ENCODE measurements at places on chromosomes 4 and X.

GRCh38 chr4:5127556-5127955 is 76.3 kb downstream of the STK32B start:
- DNase-seq, result peak; percentile 3

DNA sequence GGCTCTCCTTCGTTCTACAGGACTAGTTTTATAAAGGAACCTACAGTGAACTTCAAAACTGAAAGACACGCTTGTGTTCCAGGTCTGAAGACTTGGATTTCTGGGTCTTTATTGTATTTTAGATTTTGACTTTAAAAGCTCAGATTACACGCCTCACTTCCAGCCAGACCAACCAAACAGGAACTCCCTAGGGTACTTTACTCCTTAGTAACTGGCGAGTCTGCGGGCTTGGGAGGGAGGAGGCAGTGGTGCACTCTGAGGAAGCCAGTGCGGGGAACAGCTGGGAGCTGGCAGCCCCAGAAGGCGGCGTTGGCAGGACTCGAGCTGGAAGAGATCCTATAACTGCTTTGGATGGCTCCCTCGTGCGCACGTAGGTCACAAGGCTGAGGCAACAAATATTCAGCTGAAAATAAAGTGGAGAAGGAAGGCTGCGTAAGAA is 391 bp upstream of the PHKA1 start:
- DNase-seq, result peak; percentile 77

GRCh38 chrX:140425712-140426395 is 79.0 kb downstream of the SOX3 start:
- no peak for DNase-seq

GRCh38 chr4:186630128-186630527 is 74.8 kb upstream of the MTNR1A start:
- DNase-seq, result no peak

DNA sequence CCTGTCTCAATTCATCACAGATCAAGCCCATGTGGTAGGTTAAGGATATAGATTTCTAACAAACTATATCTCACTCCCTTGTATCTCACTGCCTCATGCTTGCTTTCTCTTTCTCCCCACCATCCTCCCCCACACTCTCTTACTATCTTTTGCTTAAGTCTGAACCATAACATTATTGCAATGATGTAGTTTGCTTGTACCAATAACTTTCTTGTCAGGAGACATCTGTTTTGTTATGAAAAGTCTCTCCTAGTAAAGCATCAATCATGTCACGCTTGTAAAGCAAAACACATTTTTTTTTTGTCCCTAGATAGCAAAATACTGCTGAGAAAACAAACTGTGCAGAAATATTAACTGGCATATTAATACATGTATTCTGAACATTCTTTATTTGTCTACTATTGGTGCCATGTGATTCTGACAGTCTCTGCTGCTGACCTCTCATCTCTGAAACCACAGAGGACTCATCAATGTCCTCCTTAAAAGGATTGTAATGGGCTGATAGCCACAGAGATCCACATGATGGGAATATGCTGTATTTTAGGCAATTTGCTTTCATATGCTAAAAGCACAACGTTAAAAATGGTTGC is 217.5 kb downstream of the VEGFC start:
- peak; percentile 54 for DNase-seq

- peak; percentile 82 for DNase-seq
These were observed 84.0 kb downstream of the WWC2 start for GRCh38 chr4:183182873-183183725.
